T-helper 1 cell (primary cell): ENCODE measurements at places on chromosomes 1 and 21.

DNA sequence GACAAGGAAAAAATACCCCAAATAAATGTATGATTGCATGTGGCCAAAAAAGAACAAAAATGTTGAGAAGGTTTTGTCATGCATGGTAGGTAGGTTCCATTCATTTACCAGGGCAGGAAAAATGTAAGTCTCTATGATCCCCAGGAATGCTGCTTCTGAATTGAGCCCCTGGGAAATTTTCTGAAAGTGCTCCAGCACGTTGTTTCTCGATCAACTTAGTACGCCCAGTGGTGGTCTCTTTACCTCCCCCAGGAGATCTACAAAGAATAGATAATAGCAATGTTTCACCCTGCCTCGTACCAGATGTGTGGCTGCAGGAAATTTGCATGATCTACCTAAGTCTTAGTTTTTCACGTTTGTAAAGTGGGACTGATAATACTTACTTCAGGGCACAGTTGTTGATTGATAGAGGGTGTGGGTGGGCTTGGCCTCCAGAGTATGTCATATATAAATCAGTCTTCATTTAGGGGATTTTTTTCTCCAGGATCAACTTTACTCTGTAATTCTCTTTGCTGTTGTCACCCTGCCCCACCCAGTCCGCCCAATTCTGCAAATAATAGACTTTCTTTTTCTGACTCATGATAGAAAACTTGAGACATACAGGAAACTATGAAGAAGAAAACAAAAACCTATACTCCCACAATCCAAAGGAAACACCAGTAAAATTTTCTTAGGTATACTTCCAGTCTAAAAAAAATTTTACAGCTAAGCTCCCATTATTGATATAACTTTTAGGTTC, 462.0 kb upstream of the RUNX1 start:
- no peak for DNase-seq

DNA sequence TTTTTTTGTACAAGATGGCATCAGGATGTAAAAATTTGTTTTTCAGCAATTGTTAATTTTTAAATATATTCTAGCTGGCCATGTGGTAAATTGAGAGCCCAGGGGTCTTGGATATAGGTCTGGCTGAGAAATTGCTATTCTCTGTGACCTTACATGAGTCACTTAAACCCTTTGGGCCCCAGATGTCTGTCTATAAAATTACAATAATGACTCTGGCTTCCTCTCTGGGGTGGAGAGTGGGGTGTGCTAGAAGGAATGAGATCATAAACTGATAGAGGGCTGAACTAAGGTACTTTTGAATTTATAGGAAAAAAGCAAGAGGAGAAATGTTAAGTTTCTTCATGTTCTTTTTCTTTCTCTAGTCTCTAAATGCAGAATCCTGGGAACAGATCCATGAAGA, 12.4 kb upstream of the TCHH start:
- DNase-seq: no peak

GRCh38 chr1:222897527-222898190, 82.8 kb downstream of the DISP1 start:
- DNase-seq: no peak

- no peak for DNase-seq
These were observed 917 bp downstream of the RAP1A start for GRCh38 chr1:111620441-111620971.

- no peak for DNase-seq
These were observed 39.7 kb downstream of the FAF1 start for GRCh38 chr1:50920409-50920808.

- DNase-seq: no peak
These were observed 49.1 kb downstream of the TRPM2 start for GRCh38 chr21:44402323-44403105.

- DNase-seq: no peak
These were observed 28.9 kb downstream of the FAAP20 start for GRCh38 chr1:2165646-2166045.

DNA sequence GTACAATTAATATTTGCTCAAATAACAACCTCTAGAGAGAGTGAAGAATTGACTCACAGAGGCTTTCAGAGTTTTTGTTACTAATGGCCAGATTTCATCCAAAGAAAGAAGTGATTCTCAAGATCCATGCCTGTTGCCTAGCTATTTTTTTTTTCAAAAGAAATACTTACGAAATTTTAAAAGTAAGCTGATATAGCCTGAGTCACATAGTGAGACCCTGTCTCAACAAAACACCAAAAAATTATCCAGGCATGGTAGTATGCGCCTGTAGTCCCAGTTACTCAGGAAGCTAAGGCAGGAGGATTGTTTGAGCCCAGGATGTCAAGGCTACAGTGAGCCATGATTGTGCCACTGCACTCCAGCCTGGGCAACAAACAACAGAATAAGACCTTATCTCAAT, 14.6 kb downstream of the PALMD start:
- DNase-seq: no peak

DNA sequence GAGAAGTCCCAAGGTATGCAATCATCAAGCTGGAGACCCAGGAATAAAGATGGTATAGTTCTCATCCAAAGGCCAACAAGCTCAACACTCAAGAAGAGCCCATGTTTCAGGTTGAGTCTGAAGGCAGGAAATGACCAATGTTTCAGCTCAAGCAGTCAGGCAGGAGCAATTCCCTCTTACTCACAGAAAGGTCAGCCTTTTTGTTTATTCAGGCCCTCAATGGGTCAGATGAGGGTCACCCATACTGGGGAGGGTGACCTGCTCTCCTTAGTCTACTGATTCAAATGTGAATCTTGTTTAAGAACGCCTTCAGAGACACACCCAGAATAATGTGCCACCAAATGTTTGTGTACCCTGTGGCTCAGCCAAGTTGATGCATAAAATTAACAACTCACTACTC, 262.4 kb downstream of the USP25 start:
- no peak for DNase-seq

- DNase-seq: peak; percentile 57
These were observed 12.3 kb upstream of the SLAMF7 start for GRCh38 chr1:160726498-160727315.

DNA sequence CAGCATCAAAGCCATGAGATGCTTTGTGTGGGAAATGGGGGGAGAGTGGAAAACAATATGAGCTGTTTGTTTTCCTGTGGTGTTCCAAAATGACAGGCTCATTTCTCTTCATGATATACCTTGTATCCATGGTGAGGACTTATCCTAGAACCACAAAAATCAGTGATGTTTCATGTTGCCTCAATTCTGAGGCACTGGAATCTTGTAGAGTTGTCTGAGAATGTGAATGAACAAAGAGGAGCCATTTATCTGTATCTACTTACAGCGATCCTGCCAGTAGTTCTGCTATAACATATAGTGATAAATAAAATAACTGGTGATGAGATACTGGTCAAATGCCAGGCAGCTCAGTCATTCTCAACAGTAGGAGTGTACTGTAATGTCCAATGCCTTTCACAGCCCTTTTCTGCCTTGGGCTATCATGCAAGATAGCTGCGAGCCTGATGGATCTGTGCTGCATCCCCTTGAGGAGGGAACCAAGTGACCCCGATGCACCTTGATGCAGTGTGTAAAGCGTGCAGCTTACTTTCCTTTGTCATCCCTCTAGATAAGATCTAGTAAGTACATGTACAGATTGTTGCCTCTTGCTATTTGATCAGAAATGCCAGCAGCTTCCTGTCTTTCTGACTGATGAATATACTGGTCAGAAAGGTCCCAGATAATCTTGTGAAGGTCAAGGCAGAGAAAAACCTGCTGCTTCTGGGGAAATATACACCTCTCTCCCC, 52.8 kb downstream of the SLC44A3 start:
- no peak for DNase-seq

- peak; percentile 68 for DNase-seq
These were observed 959 bp downstream of the CD58 start for GRCh38 chr1:116569776-116570357.

- no peak for DNase-seq
These were observed 15.3 kb downstream of the NOC2L start for GRCh38 chr1:943545-944340.

- DNase-seq: peak; percentile 29
These were observed 26.1 kb downstream of the CACNA1S start for GRCh38 chr1:201085902-201086735.

DNA sequence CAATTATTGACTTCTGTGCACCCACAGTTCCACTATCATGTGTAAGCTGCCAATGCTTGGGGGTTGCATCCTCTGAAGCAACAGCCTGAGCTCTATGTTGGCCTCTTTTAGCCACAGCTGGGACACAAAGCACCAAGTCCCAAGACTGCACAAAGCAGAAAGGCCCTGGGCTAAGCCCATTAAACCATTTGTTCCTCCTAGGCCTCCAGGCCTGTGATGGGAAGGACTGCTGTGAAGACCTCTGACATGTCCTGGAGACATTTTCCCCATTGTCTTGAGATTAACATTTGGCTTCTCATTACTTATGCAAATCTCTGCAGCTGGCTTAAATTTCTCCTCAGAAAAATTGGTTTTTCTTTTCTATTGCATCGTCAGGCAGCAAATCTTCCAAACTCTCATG, 123.7 kb upstream of the DEPDC1 start:
- no peak for DNase-seq

- DNase-seq: no peak
These were observed 705 bp upstream of the SLC50A1 start for GRCh38 chr1:155134880-155135414.

DNA sequence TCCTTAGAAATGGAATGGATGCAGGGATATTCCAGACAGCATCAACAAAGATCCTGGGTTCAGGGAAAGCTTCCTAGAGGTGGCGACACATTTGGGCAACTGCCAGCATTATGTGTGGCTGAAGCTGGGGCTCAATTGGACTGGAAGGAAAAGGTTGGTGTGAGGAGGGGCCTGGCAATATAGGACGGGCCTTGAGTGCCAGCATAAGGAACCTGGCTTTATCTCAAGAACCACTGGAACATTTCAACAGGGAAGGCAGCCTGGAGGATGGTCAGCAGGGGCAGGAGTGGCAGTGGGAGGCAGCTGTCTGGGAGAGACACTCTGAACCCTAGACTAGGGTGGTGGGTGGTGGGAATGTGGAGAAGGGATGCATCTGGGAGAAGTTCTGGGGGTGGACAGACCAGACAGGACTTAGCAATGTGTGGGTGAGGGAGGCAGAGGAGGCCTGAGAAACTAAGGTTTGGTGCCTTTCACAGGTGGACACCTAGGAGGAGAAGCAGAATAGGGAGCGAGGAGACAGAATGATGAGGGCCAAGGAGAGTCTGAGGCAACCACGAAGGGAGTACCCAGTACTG, 3.5 kb downstream of the SH3BGRL3 start:
- no peak for DNase-seq
